NCI-H187 (cell line): ENCODE measurements at places on chromosomes 16 and 17.

DNA sequence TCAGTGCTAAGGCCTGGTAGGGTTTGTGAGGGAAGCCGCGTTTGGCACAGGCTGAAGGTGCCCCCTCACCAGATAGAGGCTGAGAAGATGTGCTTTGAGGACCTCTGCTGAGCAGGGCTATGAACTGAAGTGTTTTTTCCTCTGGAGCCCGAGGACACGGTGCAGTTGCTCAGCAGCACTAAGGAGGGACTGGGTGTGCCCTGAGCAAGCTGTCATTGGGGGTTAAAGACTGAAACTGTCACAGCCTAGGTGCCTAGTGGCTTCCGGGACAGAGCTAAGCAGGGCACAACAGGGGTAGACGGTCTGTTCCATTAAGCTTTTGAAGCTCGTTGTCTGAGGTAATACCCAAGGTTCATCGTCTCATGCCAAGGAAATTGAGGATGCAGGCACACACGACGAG lies 24.8 kb upstream of the ASGR2 start:
- DNase-seq, result no peak

- no peak for DNase-seq
Measured at GRCh38 chr16:3935921-3936320, 55.4 kb upstream of the CREBBP start.

- no peak for DNase-seq
Measured at GRCh38 chr16:25730396-25730795, 38.6 kb downstream of the HS3ST4 start.

DNA sequence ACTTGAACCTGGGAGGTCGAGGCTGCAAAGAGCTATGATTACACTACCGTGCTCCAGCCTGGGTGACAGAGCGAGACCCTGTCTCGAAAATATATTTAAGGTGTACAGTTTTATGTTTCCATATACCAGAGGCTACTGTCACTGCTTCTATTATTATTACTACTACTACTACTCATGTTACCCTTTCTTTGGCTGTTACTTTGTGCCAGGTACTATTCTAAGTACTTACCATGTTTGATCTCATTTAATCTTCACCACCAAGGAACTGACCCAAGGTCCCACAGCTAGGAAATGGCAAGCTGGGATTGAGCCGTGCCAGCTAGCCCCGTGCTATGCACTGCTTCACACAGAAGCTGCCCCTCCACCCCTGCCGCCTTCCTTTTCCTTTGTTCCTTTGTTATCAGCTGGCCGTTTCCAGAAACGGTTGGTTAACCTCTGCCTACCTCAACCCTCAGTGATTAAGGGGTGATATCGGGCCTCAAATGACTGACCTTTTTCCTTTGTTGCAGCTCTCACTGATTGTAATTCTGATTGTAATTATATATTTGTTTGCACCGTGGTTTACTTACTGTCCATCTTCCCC lies 78.4 kb downstream of the ABCC1 start:
- no peak for DNase-seq

GRCh38 chr17:69454051-69454450 lies 39.6 kb downstream of the MAP2K6 start:
- DNase-seq, result no peak

- DNase-seq, result no peak
Measured at GRCh38 chr16:30004811-30005242, 6.0 kb downstream of the DOC2A start.

- no peak for DNase-seq
Measured at GRCh38 chr17:37089956-37090355, 141.2 kb downstream of the AATF start.

GRCh38 chr16:88691924-88692560 lies 5.7 kb upstream of the SNAI3 start:
- DNase-seq, result no peak

DNA sequence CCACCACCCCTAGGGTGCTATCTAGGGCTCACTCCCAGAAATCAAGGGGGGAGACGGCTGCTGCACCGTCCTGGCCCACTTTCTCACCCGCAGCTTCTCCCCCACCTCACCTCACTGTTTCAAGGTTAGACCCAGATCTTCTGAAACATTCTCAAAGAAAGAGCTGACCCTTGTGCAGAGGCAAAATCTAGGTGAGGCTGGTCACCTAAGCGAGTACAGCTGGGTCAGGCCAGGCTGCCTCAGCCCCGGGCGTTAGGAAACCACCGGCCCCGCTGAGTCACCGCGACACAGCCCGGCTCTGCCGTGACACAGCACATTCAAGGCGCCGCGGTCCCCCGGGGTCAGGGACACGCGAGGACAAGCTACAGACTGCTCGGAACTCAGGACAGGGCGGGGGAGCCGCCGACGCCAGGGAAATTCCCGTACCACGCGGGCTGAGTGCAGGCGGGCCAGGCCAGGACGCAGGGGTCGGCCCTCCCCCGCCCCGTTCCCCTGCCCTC lies 27.1 kb downstream of the GNPTG start:
- no peak for DNase-seq

- no peak for DNase-seq
Measured at GRCh38 chr16:69223882-69224281, 36.9 kb downstream of the SNTB2 start.

GRCh38 chr17:13084420-13084819 lies 66.6 kb upstream of the ELAC2 start:
- DNase-seq, result no peak

DNA sequence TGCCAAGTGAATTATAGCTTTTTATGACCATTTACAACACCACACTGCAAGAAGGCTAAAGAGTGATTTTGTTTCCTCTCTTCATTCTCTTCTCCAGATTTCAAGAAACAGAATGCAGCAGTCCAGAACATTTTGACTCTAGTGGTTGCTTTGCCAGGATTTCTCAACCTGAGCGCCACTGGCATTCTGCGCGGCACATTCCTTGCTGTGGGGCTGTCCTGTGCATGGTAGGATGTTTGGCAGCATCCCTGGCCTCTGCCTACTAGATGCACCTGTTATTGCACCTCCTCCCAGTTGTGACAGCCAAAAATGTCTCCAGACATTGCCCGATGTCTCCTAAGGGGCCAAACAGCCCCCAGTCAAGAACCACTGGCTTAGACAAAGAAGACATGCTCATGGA lies 25.7 kb upstream of the SLC39A11 start:
- no peak for DNase-seq

DNA sequence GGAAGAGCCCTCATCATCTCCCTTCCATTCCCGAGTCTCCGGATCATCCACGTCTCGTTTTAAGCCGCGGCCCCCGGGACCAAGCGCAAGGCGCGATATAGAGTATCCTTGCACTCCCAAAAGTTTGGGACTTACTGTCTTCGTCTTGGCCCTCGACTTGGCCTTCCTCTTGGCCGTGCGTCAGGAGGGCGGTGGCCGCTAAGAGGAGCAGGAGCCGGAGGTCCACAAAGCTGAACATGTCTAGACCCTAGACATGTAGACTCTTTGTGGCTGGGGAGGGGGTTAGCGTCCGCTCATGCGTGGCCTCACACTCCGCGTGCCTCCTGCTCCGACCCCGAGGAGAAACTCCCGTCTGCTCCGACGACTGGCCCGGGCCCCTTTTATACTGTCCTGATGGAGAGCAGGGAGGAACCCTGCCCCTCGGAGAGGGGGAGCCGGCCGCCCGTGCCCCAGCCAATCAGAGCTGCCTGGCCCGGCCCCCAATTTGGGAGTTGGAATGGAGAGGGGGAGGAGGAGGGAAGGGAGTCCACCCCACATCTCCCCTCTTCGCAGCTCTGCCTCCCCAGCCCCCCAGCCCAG lies at the start of gene COL1A1:
Gene COL1A1 (minus strand): TSS at position 356 of the 579 bp plus-strand sequence. CDS start 118 bp downstream, at position 238.
- no peak for DNase-seq

- no peak for DNase-seq
Measured at GRCh38 chr16:10988879-10989278, 44.5 kb downstream of the CLEC16A start.

- DNase-seq, result no peak
Measured at GRCh38 chr16:84715424-84715823, 15.6 kb downstream of the USP10 start.

DNA sequence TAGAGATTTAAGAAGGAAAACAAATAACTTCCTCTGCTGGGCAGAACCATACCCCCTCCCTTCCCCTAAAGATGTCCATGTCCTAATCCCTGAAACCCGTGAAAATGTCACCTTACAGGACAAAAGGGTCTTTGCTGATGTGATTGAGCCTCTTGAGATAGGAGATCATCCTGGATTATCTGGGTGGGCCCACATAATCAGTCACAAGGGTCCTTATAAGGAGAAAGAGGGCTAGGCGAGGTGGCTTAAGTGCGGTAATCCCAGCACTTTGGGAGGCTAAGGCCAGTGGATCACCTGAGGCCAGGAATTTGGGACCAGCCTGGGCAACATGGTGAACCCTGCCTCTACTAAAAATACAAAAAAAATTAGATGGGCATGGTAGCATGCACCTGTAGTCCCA lies 12.0 kb upstream of the SLC39A11 start:
- no peak for DNase-seq

- no peak for DNase-seq
Measured at GRCh38 chr17:5809056-5809455, 224.7 kb upstream of the NLRP1 start.

DNA sequence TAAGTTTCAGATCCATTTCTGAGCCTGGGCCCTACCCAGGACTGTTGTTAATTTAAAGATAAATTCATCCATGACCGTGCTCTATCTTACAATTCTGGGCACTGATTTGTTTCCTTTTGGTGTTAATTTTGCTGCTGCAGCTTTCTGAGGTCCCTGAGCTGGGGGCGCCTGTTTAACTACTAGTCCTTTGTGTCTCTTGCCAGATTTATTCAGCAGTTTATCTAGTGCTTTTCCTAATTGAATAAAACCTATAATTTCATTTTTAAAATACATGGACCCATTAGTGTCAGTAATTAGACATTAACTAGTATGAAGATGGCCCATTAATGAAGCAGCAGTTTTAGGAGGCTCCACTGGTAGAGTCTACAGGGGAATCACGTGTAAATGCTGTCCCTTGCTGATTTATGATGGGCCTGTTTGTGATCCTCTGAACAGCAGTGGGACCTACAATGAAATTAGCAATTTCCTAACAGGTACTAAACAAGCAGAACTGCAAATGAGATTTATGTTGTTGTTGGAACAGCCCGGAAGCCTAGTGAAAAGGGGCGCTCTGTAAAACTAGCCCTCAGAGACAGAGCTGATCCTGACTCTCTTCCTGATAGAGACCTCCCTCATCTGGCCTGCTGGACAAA lies 54.7 kb downstream of the HS3ST2 start:
- DNase-seq, result no peak

GRCh38 chr17:63847525-63848249 lies 5.2 kb upstream of the SMARCD2 start:
- DNase-seq, result no peak

DNA sequence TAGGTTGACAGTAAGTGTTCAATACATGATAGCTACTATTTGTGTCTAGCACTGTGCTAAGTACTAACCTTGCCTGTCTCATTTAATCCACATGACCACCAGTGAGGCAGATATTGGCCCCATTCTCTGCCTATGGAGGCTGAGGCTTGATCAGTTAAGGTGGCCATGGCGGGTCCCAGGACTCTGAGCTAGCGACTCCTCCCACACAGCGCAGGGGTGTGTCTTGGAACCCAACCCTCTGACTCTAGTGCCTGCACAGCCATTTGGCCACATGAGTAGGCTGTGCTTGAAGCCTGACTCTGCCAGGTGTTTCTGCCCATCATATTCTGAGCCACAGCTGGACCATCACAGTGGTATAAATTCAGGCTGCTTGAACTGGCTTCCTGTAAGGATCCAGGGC lies 6.4 kb downstream of the NHERF1 start:
- peak; percentile 17 for DNase-seq

DNA sequence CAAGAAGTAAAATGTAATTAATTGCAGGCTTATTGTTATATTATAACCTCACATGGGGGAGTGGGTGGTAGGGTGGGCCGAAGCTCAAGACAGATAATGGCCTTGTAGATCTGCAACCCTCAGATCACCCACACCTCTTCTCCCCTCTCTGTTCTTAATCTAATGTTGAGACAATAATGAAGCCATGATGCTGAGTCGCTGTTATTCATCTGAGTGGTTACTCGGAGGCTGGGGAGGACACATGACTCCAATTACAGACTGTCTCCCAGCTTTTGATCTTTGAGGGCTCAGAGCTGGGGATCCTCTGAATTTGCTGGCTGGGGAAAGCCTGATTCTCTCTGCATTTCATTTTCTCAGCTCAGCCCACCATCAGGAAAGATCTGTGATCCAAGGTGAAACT lies 275.3 kb downstream of the SHISA9 start:
- no peak for DNase-seq

GRCh38 chr17:32627239-32627996 lies 140.6 kb downstream of the CDK5R1 start:
- DNase-seq, result no peak

- DNase-seq, result no peak
Measured at GRCh38 chr17:50112694-50113093, 17.3 kb downstream of the SAMD14 start.
